ENCODE measurements at places on chromosomes 3 and 15.

DNA sequence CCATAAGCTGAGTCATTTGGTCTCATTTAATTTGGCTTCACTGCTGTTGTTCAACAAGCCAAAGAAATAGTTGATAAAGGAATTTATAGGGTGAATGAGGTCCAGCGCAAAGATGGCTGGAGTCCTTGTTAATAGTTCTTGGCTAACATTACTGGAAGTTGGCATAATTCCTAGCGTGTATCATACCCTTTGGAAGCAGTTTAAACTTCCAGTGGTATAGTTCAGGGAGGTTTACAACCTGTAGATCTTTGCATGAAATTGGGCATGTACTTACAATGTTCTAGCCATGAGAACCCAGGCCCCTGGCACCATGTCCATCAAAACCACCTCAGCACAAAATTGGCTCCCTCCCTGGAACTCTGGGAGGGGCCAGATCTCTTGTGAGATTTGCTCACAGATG lies 380.8 kb downstream of the LRTM1 start:
- no peaks in the 10 kb centered on the region for H3K36me3 ChIP-seq
- H3K27me3 ChIP-seq: no peaks in the 10 kb centered on the region

DNA sequence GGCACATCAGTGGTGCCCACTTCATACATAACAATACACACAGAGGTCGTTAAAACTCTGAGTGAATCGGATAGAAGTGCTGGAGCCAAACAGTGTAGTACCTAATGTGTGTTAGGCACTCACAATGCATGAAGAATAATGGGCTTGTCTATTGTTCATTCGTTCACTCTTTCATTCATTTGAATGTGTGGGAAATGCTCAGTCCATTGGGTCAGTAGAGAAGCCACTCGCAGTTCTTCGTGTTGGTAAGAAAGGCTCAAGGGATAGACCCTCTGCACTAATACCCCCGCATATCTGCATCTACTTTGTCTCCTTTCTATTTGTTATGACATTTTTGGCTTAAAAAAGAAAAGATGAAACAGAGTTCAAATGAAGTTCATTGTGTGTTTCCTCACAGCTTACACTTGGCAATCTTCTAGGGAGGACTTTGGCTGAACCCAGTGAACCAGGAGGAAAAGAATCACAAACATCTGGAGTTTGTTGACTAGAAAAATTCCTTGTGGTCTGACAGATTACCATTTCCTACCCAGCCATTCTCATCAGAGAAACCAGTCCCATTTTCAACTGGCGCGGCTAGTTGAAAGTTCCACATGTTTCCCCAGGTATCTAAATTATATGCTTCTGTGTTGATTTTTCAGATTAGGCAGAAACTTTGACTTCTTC lies 32.8 kb upstream of the MFSD1 start:
- no peaks in the 10 kb centered on the region for H3K27me3 ChIP-seq
- H3K36me3 ChIP-seq: no peaks in the 10 kb centered on the region
- no peak overlapping the region for H3K4me3 ChIP-seq
- DNase-seq: no peak

GRCh38 chr3:58158442-58159153 lies 52.2 kb downstream of the DNASE1L3 start:
- peaks cover 8% of the 10 kb centered on the region for H3K36me3 ChIP-seq
- no peak overlapping the region for H3K4me3 ChIP-seq
- H3K4me1 ChIP-seq: peaks cover 4% of the 10 kb centered on the region
- DNase-seq: no peak
- no peaks in the 10 kb centered on the region for H3K27me3 ChIP-seq
- H3K27ac ChIP-seq: no peak overlapping the region

GRCh38 chr3:143511174-143511879 lies 336.9 kb downstream of the SLC9A9 start:
- H3K4me3 ChIP-seq: no peak overlapping the region
- DNase-seq: no peak
- peaks cover 5% of the 10 kb centered on the region for H3K4me1 ChIP-seq
- H3K36me3 ChIP-seq: no peaks in the 10 kb centered on the region

DNA sequence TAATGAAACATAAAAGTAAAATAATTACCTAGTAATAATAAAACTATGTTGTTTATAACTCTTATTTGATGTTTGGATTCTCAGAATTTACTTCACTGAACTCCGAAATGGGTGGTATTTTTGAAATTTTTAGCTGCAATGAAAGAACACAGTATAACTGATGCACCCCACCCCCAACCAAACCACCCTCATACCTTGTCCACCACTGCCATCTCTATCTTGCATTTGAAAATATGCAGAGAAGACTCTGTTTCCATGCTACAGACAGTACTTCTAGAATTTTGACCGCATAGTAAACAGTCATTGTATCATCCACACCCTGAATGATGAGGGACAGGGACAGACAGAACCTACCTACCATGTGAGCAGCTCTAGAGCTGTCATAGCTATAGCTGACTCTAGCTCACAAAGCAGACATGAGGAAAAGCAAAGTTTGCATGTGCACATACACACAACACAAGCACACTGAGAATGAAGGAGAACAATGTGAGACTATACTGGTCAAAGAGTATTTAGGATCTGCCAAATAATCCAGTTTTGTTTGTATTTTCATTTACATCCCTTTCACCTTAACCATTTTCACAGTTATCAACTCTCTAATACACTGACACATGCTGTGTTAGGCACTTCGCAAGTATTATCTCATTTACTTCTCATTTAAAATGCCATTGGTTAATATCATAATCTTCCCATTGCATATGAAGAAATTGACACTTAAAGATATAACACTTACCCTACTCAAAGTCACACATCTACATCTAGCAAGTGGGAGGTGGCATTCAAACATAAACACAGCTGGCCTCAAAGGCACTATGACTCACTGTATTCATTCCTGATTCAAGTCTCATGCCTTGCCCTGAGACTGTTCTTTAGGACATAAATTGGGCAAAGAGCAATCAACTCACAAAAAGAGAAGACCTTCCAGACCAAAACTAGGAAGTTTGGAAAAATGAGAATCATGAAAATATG lies 1014.7 kb upstream of the CFAP20DC start:
- no peaks in the 10 kb centered on the region for H3K36me3 ChIP-seq
- peak; percentile 43 for DNase-seq
- H3K27ac ChIP-seq: peak overlapping the region; percentile 56

- H3K4me1 ChIP-seq: peaks cover 46% of the 10 kb centered on the region
- H3K4me3 ChIP-seq: peak overlapping the region; percentile 83
- peak; percentile 55 for DNase-seq
- no peaks in the 10 kb centered on the region for H3K27me3 ChIP-seq
- H3K36me3 ChIP-seq: no peaks in the 10 kb centered on the region
Measured at GRCh38 chr15:85380812-85381642, 624 bp downstream of the AKAP13 start.
